ENCODE measurements at places on chromosomes 11 and 22.

- peak; percentile 64 for DNase-seq
These were observed 31.5 kb downstream of the CD44 start for GRCh38 chr11:35170503-35170902.

GRCh38 chr11:97833412-97833811, 1187.3 kb upstream of the CNTN5 start:
- DNase-seq = no peak

- no peak for DNase-seq
These were observed 5.2 kb downstream of the SYT9 start for GRCh38 chr11:7256943-7257342.

- DNase-seq = no peak
These were observed 14.9 kb upstream of the GALNT18 start for GRCh38 chr11:11636671-11637070.

DNA sequence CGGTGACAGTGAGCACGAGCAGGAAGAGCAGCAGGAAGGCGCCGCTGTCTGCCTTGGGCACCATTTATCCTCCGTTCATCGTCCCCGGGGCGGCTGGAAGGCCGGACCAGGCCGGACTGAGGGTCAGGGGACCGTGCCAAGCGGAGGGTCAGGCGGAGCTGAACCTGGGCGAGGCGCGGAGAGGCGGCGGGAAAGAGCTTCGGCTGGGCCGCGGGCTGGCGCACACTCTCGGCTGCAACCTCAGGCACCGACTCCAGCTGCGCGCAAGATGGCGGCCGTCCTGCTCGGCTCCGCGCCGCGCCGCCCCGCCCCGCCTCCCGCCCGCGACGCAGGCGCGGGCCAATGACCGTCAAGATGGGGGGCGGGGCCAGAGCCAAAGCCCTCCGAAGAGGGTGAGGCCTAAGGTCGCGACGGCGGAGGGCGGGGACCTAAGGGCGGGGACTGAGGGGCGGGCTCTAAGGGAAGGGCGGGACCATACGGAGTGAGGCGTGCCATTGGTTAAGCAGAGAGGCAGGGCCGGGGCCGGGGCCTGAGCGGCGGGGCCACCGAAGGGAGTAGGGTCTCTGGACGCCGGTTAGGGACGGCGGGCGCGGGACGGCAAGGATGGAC, at the start of gene DGCR2:
Gene DGCR2, minus strand, starts transcription at position 270 of the 609 bp plus-strand sequence. Its CDS starts 206 bp downstream, at position 64.
- DNase-seq = peak; percentile 97

DNA sequence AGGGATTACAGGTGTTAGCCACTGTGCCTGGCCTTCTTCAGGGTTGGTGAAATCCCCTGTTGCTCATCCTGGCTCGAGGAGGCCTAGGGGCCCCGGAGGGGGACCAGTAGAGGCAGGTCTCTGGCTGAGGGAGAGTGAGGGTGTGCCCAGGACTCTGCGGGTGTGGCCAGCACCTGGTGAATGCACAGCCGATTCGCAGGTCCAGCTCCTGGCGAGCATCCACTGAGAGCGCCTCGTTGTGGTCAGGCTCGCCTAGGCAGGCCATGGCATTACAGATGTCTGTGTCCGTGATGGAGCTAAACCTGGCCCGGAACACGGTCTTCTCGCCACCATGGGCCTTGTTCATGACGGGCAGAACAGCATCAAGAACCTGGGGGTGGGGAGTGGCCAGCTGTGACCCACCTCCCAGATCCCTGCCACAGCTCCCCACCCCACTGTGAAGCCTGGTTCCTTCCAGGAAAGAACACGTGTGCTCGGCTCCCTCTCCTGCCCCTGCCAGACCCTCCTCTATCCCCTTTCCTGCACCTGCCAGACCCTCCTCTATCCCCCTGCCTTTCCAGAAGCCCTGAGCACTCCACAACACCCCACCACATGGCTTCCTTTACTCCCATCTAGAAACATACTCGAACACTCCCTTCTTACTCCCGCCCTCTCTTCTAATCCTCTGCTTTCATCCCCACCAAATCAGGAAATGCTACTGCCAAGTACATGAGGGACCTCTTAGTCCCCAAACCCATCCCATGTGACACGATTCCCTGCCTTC, 12.4 kb downstream of the TOP3B start:
- DNase-seq = no peak

All from astrocyte of the spinal cord (primary cell).